AG04449 (cell line): ENCODE measurements at places on chromosomes 4 and X.

DNA sequence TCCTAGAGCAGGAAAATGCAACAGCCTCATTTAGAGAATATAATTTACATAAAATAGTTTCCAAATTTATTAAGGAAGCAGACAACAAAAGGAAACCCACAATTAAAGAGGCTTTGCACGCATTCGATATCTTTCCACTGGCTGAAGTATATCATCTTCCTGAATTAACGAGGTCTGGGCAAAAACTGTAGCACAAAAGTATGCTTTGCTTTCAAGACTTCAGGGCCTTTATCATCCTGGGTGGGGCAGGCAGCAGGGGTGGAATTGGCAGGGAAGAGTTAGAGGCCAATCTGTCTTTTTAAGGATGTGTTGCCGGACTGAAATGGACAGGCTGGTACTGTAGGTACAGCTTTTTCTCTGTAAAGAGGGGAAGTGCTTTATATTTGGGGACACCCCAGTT is 17.0 kb upstream of the STX18 start:
- DNase-seq, result no peak

- no peak for DNase-seq
Measured at GRCh38 chr4:167248271-167248670, 14.0 kb upstream of the SPOCK3 start.

DNA sequence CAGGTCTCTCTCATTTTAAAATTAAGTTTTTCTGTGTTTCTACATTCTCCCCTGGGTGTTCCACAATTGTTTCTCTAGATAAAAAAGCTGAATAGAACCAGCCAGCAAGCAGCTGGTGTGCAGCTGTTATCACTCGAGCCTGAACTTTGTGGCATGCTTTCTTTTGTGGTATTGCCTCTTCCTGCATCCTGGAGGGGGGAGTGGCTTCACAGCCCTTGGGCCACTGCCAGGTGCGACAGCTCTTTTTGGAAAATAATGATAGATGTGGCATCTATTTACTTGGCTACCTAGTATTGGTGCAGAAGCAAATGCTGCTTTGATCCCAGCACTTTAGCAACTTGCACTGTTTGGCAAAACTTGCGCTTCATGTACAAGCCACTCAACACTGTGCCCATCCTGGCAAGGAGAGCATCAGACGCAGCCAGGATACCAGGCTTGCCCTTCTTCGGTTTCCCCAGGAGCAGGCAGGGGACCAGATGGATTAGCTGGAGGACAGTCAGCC is 69.4 kb downstream of the HMGB2 start:
- DNase-seq, result no peak

DNA sequence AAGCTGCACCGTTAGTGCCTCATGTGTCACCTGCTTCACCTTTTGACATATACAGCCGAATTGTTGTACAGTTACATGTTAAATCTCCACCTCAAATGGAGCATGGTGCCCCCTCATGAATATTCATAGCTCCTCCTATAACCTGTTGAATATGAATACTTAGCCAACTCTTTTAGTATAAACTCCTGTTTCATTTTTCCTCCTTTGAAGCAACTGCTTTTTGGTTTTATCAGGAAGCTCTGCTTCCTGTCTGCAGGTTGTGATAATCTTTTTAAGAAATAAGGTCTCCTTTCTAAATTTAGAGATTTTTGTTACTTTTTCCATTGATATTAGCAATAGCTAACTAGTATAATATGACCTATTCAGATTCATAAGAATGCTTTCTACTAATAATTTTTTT is 1429.2 kb upstream of the AGA start:
- no peak for DNase-seq

- no peak for DNase-seq
Measured at GRCh38 chr4:150325872-150326271, 247.6 kb downstream of the DCLK2 start.

- no peak for DNase-seq
Measured at GRCh38 chr4:147367891-147368290, 113.0 kb upstream of the EDNRA start.
